ENCODE measurements at places on chromosomes 1 and 21. TPM values are rescaled to one million over a fixed set of nuclear protein-coding genes. Genes with fewer than 3 reads are reported as not detected.

DNA sequence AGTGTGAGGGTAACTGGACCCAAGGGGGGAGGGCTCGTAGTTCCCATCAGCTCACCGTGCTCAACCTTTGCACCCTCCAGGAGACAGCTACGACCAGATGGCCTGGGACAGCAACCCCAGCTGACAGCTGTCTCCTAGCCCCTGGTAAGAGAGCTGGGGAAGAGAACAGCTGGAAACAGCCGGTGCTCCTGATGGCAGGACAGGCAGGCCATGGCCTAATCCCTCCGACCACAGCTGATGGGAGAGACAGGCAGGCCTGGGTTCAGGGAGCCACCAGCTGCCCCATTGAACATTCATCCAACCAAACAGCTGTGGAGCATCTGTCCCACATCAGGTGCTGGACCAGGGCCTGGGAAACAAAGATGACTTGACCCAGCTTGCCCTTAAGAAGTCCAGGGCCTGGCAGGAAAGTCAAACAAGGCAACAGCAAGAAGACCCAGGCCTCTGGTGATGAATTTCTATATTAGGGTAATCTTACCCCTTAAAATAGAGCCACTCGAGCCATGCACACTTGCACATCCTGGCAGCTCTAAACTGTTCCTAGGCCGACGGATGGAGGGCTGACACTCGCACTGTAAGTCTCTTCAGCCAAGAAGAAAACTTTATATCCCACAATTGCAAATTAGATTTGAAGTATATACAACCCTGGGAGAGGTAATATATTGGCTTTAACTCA, 12.2 kb downstream of the OLFML2B start:
- H3K4me1 ChIP-seq: peaks cover 4% of the 10 kb centered on the region
- DNase-seq: no peak
- no peaks in the 10 kb centered on the region for H3K36me3 ChIP-seq
- H3K27me3 ChIP-seq: no peaks in the 10 kb centered on the region
- no peak overlapping the region for H3K4me3 ChIP-seq

FYB2 gene
- 81.5 TPM for total RNA-seq

DNA sequence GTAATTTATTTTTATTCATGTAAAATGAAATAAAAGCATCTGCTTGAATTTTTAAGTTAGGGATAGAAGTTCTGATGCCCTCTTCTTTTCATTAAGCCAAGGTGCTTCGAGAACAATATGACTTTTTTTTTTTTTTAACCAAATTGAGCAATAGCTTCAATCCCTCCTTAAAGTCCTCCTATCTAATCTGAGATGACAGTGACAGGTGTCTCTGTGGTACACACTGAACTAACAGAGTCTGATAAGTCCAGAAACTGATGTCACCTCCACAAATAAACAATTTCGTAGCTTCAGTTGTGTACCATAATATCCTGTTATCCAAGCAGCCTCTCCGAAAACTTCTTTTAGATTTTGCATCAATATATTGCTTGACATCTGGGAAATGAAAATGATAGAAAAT, 23.8 kb downstream of the MAP3K7CL start:
- DNase-seq: no peak
- no peaks in the 10 kb centered on the region for H3K36me3 ChIP-seq
- H3K27ac ChIP-seq: no peak overlapping the region
- H3K27me3 ChIP-seq: no peaks in the 10 kb centered on the region

MSH4 gene
- 0.53 TPM for total RNA-seq

DNA sequence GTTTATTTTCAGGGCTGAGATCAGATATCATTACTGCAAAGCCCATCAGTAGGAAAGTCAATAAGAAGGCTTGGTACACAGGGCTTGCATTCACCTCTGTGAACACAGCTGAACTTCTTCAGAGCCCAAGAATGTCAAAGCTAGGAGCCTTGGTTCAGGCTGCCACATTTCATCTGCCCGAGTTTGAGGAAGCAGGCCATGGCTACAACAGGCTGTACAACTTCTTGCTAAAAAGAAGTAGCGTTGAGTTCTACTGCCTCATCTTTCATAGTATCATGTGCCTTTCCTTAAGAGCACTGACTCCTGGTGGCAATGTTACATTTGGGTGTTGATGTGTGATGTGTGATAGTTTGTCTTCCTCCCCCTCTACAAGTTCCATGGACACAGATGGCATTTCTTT, 10.1 kb downstream of the C1orf162 start:
- H3K36me3 ChIP-seq: no peaks in the 10 kb centered on the region
- H3K4me1 ChIP-seq: no peaks in the 10 kb centered on the region
- DNase-seq: no peak
- H3K27me3 ChIP-seq: no peaks in the 10 kb centered on the region
- H3K27ac ChIP-seq: no peak overlapping the region
- H3K4me3 ChIP-seq: no peak overlapping the region

Measured in ovary (tissue), 10 donors.